Fibroblast of mammary gland (primary cell): ENCODE measurements at places on chromosomes 4 and X.

- no peak for DNase-seq
Measured at GRCh38 chr4:81874661-81875515, 403.2 kb upstream of the RASGEF1B start.

DNA sequence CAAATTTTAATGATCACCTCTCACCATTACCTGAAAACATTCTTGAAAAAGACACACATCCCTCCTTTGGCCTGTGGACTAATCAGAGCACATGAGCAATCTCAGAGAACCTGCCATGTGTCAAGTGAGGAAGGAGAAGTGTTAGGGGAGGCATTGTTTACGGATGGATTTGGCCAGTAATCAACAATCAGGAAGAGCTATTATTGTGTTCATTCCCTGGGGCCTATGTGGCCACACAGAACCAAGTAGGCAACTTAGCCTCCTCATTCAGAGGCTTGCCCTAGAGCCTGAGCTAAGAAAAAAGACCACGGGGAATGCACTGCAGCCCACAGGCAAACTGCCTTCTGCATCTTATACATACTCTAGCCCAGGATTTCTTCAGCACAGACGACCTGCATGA lies 40.6 kb upstream of the DOCK11 start:
- DNase-seq = no peak

DNA sequence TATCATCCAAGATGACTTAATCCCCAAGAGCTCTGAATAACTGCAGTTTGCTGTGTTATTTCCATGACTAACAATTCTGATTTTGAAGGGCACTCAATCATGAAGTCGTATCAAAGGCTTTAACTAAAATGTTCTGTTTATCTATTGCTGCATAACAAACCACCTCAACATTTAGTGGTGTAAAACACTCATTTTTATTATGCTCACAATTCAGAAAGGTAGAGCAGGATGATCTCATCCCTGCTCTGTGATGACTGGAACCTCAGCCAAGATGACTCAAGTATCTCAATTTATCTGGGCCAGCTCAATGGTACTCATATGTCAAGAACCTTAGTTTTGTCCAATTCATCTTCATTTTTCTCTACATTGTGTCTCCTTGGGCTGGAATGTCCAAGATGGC lies 451.1 kb downstream of the PPARGC1A start:
- peak; percentile 3 for DNase-seq

DNA sequence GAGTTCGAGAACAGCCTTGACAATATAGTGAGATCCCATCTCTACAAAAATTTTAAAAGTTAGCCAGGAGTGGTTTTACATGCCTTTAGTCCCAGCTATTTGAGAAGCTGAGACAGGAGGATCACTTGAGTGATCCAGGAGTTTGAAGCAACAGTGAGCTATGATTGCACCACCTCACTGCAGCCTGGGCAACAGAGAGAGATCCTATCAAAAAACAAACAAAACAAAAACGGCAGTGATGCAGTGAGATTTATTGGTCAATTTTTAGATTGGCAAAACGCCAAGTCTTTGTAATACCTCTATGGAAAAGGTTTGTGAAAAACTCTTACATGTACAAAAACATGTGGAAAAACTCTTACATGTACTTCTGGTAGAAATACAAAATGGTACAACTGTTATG lies 91.3 kb downstream of the PTPN13 start:
- DNase-seq = peak; percentile 45

DNA sequence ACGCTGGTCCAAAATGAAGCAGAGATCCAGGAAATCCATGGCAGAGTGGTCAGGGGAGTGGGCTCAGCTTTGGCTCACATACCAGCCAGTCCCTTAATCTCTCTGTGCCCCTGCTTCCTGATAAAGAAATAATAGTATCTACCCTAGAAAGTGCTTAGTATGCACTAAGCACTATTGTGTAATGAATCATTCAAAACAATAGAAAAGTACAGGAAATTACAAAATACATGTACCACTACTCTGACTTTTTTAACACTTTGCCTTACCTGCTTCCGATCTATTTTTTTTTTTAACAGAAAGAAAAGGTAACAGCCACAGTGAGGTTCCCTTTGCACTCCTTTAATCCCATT lies 49.9 kb downstream of the TBC1D9 start:
- no peak for DNase-seq
